ENCODE measurements at places on chromosomes 12 and 14.

DNA sequence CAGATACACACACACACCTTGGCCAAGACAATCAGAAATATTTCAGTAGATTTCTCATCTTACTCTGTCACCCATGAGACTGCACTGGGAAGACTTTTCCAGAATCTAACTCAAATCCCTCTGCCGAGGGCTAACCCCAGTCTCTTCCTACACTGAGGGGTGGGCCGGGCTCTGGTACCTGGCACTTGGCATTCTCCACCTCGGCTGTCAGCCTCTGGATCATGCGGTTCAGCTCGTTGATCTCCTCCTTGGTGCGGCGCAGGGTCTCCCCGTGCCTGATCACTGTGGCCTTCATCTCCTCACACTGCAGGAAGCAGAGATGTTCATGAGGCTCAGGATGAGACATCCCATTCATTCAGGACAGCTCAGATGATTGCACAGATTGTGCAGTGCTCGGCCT lies 4.9 kb downstream of the KRT83 start:
- no peak for DNase-seq

- no peak for DNase-seq
These were observed 314.8 kb downstream of the SNAPC1 start for GRCh38 chr14:62076825-62077605.

- no peak for DNase-seq
These were observed 28.8 kb downstream of the CLEC1A start for GRCh38 chr12:10069976-10070375.

GRCh38 chr14:21528381-21529348 lies 2.5 kb upstream of the SALL2 start:
- DNase-seq, result no peak

GRCh38 chr14:64997108-64997794 lies 10.6 kb downstream of the FNTB start:
- DNase-seq, result no peak

- DNase-seq, result no peak
These were observed 379.2 kb downstream of the GRIN2B start for GRCh38 chr12:13602172-13602571.

DNA sequence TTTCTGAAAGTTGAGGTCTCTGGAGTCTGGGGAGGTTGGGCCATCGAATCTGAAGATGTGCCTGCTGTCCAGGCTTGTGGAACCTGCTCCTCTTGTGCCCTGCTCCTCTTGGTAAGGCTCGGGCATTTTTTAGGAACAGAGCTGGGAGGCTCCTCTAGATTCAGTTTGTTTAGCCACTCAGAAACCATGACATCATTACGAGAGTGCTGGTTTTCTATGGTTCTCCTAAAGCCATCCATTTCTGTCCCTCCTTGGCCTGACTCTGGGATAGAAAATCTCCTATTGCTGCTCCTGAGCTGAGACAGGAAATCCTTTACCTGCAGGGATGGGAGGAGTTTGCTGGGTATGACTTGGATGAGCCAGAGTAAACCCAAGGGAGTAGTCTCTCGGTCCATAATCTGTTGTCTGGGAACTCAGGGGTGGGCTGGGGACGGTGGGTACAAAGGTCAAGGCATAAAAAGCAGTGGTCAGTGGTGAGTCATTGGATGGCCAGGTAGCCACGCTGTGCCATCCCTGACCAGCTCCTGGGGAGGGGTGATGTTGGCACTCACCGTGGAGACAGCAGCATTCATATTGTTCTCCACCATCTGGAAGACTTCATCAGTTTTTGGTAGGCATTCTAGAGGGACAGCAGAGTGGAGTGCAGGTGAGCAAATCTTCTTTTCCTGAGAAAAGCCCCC lies 2.4 kb upstream of the ADCY4 start:
- DNase-seq, result no peak

GRCh38 chr12:77644915-77645605 lies 185.6 kb upstream of the NAV3 start:
- no peak for DNase-seq

GRCh38 chr12:9605483-9605882 lies 2.2 kb downstream of the KLRB1 start:
- no peak for DNase-seq

GRCh38 chr12:14696265-14696741 lies at the start of gene GUCY2C:
Gene GUCY2C, minus strand, starts transcription at chr12:14696599. Its CDS starts 151 bp downstream, at chr12:14696448.
- DNase-seq, result no peak

DNA sequence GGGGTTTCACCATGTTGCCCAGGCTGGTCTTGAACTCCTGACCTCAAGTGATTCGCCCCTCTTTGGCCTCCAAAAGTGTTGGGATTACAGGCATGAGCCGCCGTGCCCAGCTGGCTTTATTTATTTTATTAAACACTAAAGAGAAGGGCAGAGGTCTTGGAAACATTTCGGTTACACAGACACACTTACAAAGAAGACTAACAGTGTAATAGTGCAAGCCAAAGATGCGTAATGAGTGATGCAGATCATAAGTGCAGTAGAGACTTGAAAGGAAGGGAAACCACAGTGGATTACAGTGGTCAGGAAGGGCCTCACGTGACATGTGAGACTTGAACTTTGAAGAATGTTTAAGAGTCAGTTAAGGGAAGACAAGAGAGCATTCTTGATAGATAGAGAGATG lies 33.9 kb upstream of the CDK17 start:
- DNase-seq, result peak; percentile 40

- no peak for DNase-seq
These were observed 166.9 kb upstream of the BTG1 start for GRCh38 chr12:92312463-92312964.

GRCh38 chr14:57761800-57762199 lies 104.1 kb downstream of the SLC35F4 start:
- DNase-seq, result no peak

DNA sequence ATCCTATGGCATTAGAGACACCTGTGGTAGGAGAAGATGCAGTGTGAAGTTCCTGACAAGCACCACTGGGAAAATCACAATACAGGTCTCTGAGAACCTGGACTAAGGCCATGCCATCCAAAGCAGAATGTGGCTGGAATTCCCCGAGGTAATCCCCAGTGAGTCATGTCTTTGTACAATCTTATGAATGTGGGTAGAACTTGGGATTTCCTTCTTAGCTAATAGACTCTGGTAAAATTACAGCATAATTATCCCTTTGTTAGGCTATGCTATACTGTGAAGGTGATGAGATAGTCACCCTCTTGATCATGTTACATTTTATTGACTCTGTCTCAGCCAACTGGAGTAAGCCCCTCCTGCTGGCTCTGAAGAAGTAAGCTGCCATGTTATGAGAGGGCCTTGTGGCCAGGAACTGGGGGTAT lies 224.3 kb upstream of the DCN start:
- no peak for DNase-seq

DNA sequence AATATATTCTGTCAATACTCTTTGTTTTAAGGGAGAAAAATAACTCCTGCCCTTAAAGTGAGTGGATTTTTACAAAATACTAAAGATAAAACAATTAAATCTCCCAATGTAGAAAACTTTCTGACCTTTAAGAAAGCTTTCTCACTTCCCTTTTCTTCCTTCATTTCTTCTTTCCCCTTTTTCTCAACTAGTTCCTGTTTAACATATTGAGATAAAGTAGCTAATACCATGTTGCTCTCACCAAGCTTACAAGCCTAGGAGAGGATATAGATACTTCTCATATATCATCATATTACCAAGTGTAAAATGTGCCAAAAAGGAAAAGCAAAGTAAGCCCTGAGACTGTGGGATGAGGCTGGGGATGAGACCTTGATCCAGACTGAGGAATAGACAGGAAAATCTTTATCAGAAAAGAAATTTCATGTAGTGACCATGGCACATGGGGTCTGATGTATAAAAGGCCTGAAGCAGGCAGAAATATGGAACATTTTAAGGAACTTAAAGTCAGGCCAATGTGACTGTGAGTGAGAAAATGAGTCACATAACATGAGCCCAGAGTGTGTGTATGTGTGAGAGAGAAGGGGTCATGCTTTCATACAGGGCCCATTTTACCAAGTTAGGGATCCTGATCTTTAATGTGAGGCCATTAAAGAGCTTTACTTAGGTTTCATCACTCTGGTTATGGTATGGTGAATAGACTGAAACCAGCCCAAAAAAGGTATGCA lies 1.6 kb upstream of the RPL10L start:
- no peak for DNase-seq

DNA sequence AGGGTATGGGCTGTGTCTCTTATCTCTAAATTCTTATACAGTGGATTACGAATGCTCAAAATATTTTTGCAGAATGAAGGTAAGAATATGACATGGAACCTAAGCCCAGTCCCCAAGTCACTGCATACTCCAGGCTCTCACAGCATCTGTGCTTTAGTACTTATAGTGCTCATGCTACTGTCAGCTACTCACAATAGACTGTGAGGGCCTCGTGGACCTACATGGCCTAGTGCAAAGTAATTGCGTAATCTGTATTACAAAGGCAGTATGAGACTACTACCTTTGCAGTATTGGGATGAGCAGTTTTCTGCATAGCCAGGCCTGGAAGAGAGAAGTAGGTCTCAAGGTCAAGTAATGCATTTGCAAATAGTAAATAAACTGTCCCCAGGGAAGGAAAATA lies 27.9 kb downstream of the VWF start:
- DNase-seq, result no peak

DNA sequence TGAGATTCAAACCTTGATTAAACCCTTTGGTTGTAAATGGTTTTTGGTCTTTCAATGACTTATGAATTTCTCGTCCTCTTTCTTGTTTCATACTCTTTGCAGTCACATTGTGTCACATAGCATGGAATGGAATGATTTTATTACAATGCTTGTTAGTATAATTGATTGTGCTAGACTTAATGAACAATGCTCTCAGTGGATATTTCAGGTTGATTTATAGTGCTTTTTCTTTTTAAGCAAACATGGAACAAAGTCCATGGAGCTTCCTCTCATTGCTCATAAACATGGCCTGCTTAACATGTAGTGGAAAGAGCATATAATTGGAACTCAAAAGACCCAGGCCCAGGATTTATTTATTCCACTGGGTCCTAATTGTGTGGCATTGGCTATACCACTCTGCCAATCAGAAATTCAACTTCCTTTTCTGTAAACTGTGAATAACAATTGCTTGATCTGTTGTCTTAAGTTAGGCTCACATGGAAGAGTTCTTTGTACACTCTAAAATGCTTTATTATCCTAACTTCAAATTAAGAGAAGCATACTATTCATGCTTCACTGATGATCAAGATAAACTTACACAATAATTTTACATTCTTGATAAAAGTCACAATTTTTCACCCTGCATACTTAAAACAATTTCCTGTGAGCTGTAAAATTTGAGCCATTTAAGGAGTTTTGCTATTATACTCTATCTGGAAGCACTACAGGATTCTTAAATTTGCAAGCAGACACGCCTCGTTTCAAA lies 370.5 kb upstream of the PDE3A start:
- no peak for DNase-seq

- DNase-seq, result no peak
These were observed 81.0 kb downstream of the NTS start for GRCh38 chr12:85955127-85955526.

GRCh38 chr12:22408610-22409376 lies 74.3 kb upstream of the ST8SIA1 start:
- no peak for DNase-seq

DNA sequence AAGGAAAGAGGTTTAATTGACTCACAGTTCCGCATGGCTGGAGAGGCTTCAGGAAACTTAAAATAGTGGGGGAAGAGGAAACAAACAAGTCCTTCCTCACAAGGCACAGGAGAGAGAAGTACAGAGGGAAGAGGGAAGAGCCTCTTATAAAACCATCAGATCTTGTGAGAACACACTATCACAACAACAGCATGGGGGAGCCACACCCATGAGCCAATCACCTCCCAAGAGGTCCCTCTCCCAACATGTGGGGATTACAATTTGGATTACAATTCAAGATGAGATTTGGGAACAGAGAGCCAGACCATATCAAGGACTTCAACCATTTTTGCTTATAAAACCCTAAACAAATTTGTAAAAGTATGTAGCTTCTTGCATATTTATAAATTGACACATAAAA lies 45.8 kb downstream of the SLCO1C1 start:
- no peak for DNase-seq

GRCh38 chr14:97056086-97056485 lies 258.9 kb downstream of the VRK1 start:
- no peak for DNase-seq

GRCh38 chr12:124518051-124518932 lies 49.1 kb downstream of the NCOR2 start:
- no peak for DNase-seq

- DNase-seq, result no peak
These were observed 70.8 kb downstream of the RNF34 start for GRCh38 chr12:121470751-121471150.

DNA sequence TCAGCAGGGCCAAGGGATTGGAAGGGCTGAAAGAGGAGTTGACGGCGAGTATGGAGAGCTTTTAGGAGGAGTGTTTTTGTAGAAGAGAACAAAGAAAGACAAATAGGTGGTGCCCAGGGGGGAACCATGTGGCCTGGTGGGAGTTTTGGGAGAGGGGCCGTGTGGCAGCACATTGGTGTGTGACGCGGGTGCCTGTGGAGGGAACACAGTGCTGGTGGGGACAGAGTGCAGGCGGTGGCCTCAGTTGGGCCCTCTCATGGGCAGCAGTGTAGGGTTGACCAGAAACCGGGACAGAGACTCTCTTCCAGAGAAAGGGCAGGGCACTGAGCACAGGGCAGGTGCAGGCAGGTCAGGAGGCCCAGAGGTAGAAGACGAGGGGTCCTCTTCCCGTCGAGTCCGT lies 56.5 kb downstream of the TECPR2 start:
- no peak for DNase-seq

GRCh38 chr12:77382096-77382742 lies 316.9 kb upstream of the E2F7 start:
- no peak for DNase-seq

DNA sequence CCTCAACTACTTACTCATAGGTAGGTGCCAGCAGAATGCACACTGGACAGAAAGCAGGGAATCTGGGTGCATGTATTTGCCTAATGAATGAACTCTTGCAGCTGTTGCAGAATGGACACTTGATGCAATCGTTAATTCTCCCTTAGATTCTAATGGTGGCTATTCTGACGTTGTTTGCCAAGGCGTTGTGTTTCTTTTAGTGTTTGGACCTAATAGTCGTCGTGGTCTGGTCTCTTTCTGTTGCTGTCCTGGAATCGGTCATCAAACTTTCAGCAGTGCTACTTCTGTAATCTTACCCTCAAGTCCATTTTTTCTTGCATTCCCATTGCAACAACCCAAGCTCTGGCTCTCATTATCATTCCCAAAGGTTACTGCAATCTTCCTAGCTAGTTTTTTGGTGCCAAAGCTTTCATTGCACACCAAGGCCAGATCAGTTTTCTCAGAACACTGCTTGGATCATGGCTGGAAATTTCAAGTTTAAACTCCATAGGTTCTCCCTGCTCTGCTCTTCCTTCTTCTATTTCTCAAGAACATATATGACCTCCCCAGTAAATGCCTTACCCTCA lies 31.3 kb downstream of the BMP4 start:
- no peak for DNase-seq

GRCh38 chr14:24184104-24184970 lies 4.3 kb downstream of the IPO4 start:
- no peak for DNase-seq

- DNase-seq, result no peak
These were observed 265.8 kb downstream of the SLC16A7 start for GRCh38 chr12:59861635-59862034.

DNA sequence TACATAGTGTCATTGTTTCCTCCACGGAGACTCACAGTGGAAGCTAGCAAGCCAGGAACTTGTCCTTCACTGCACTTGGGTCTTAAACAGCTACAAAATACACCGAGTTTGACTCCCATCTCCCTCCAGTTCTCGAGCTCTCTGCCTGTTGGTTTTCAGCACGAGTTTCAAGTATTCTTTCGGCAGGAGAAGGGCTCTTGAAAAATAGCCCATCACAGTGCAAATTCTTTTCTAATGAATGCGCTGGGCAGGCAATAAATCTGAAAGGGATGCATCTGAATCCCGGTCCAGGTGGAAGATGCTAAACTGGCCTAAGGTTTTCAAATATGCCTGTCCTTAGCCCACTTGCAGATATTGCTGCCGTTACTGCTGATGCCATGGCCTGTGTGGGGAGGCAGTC lies 173.9 kb downstream of the CACNA1C start:
- no peak for DNase-seq
